ENCODE measurements at places on chromosomes 13 and 19.

DNA sequence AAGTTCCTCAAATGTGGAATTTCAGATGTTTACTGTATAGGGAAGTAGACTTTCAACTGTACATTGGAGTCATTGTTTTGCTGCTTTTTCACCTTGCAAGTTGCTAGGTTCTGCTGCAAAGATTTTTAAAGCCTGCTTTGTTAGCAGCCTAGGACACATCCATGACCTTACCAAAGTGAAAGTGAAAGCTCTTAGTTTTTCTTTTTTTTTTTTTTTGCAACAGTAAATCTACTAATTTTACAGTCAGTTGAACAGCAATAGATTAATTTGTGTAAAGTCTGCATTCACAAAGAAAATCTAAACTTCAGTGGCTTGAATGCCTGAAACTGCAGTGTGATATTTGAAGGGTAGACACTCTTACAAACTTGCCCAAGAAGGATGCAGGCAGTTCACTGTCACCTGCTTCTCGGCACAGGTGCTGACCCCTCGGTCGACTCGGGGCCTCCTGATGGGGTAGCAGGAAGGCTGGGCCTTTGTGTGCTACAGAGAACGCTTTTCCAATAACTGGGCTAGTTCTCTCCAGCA lies 5.0 kb upstream of the MTIF3 start:
- DNase-seq = no peak

DNA sequence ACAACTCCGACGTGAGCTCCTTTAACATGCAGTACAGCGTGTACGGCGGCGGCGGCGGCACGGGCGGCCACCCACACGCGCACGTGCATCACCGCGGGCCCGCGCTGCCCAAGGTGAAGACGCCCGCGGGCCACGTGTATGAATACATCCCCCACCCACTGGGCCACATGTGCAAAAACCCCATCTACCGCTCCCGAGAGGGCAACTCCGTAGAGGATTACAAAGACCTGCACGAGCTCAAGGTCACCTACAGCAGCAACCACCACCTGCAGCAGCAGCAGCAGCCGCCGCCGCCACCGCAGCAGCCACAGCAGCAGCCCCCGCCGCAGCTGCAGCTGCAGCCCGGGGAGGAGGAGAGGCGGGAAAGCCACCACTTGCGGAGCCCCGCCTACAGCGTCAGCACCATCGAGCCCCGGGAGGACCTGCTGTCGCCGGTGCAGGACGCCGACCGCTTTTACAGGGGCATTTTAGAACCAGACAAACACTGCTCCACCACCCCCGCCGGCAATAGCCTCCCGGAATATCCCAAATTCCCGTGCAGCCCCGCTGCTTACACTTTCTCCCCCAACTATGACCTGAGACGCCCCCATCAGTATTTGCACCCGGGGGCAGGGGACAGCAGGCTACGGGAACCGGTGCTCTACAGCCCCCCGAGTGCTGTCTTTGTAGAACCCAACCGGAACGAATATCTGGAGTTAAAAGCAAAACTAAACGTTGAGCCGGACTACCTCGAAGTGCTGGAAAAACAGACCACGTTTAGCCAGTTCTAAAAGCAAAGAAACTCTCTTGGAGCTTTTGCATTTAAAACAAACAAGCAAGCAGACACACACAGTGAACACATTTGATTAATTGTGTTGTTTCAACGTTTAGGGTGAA lies 6.6 kb downstream of the SLITRK5 start:
- no peak for DNase-seq

- DNase-seq = no peak
Measured at GRCh38 chr19:58409010-58409790, 751 bp downstream of the ZNF584 start.

DNA sequence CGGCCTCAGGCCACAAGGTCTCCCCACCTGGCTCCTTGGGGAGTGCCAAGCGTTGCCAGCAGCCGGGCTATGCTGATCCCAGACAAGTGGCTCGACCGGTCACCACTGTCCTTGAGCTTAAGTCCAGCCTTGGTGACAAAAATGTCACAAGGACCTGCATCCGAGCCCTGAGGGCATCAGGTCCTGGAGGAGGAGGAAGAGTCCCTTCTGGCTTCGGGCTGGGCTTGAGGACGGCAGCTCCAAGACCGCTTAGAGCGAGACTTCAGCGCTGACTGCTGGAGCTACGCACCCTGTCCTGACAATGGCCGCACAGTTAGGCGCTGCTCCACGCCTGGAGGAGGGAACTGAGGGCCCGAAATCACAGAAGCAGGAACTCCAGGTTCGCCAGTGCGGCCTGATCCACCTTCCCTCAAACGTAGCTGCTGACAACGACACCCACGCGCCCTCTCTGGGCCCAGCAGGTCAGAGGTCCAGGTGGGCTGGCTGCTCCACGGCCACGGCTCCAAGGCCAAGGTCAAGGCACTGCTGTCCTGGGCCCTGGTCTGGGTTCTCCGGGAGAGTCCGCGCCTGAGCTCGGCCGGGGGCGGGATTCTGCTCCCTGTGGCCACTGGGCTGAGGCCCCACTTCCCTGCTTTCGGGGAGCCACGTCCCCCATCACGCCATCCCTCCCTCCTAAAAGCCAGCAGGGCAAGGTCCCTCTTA lies 7.0 kb downstream of the SBNO2 start:
- no peak for DNase-seq

DNA sequence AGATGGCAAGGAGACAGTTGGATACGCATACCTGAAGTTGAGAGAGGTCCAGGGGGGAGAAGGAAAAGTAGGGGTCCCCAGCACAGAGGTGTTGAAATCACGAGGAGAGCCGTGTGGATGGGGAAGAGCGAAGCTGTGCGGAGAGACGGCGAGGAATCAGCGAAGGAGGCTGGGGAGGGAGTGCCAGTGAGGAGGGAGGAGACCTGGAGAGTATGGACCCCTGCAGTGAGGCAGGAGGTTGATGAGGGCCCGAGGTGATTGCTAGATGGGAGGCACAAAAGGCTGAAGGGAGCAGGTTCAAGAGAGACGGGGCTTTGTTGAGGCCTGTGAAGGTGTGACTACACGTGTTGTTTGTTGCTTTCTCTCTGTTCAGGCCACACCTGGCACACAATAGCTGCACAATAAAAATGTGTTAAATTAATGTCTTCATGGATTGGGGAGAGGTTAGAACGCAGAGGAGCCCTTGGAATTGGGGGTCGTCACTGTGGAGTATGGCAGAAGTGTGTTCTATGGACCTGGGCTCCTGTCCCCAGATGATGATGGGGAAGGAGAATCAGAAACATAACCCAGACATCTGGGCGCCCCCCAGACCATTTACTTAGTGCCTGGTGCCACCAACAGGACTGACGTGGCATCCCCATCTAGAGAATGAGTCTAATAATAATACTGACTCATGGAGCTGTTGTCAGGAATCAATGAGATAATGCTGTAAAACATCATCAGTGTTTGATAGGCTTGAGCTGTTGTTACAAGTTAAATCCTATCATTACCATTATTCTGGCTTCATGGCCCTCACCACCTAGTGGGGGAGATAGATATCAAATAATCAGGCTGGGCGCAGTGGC lies 137.5 kb downstream of the SIPA1L3 start:
- no peak for DNase-seq

DNA sequence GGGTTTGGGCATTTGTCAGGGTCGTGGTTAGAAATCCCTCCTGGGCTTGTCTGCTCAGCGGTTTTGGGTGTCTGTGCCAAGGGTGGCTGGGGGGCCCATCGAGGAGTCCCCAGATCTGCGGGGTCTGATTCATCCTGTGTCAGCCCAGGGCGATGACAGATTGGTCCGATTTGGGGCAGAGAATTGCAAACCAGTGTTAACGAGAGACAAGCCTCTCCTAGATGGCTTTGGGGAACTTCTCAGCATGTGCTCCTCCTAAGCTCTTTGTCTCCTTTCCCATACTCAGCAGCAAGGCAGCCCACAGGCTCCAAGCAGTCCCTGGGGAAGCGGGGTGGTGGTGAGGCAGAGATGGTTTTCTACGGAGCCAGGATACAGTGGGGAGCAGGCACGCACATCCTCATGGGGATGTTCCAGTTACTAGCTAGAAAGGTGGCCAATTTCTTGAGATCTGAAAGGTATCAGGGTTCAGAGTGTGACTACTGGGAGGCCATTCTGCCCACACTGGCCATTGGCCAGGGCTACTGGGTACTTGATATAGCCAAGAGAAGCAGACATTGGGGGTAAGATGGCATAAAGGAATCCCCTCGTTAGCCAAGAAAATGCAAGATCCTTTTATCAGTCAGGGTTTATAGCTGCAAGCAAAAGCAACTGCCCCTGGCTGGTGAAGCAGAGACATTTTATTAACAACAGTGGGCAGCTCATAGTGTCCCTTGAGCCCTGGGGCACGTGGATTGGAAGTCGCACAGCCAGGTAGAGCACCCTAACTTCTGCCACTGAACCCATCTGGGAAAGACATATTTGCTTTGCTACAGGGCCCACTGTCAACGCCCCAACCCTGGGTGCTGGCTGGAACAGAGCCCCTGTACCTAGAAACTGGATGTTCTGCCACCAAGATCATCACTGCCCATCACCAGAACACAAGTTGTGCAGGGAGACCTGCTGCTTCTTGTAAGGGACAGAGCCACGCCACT lies 63.6 kb downstream of the RGCC start:
- no peak for DNase-seq

- no peak for DNase-seq
Measured at GRCh38 chr13:114123876-114124275, 8.5 kb downstream of the RASA3 start.

DNA sequence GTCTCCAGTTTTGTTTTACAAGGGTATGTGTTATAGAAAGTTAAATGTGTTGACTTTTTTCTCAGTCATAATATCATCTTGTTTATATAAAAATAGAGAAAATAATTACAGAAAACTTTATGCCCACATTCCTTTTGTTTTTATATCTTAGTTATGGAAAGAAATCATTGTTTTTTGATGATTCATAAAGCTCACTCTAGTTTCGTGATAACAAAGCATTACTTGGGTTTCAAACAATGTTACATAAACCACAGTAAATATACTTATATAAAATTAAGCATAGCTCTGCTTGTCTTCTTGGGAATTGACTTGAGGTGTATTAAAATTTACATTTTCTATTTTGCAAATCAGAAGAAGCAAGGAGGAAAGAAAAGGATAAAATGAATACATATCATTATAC lies 111.8 kb downstream of the SGCG start:
- DNase-seq = no peak

DNA sequence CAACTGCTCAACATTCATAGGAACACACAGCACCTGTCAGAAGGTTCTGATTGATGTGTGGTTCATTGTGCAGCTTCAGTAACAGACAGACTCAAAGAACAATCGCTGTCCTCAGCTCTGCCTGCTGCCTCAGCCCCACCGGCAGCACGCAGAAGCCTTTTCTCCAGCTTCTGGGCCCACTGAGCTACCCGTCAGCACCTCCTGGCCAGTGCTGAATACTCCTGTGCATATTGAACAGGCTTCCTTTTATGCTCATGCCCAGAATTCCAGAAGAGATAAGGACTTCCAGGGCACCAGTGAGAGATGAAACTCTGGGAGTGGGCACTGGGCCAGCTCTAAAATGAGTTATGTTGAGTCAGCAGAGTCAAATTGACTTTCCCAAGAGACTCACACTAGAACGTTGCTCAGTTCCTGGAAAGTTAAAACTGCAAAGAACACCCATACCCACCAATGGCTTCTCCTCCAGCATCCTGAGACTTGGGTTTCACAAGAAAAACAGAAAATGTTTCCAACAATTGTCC lies 119.3 kb downstream of the COL4A1 start:
- no peak for DNase-seq

DNA sequence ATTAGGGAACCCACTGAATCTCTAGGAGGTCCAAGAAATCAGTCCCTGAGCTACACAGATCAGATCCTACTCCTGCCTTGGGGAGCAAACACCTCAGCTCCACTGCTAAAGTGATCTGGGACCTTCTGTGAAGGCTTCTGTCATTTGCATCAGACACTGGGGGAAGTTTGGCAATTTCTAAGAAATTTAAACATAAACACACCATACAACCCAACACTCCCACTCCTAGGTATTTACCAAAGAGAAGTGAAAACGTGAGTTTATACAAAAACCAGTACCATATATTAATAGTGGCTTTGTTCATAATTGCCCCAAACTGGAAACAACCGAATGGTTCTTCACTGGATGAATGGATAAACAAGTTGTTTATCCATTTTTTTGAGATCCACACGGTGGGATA lies 7.3 kb upstream of the TYROBP start:
- DNase-seq = no peak

- DNase-seq = no peak
Measured at GRCh38 chr13:22120646-22121045, 449.8 kb downstream of the FGF9 start.

DNA sequence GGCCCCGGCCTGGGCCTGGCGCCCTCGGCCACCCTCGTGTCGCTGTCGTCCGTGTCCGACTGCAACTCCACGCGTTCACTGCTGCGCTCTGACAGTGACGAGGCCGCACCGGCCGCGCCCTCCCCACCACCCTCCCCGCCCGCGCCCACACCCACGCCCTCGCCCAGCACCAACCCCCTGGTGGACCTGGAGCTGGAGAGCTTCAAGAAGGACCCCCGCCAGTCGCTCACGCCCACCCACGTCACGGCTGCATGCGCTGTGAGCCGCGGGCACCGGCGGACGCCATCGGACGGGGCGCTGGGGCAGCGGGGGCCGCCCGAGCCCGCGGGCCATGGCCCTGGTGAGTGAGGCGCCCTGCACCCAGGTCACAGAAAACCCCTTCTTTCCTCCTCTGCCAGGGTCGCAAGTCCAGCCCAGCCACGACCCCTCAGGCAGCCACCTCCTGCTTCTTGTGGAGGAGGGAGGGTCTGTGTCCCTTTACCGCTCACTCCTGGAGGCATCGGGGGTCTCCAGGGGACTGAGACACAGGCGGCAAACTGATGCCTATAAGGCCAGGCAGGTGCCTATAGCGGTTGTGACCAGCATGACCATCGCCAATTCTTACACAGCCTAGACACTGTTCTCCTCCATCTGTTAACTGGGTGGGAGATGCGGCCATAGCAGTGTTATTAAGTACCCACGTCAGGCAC lies 4.2 kb downstream of the TTC9B start:
- no peak for DNase-seq

GRCh38 chr13:102935896-102936321 lies 90.1 kb downstream of the ERCC5 start:
- no peak for DNase-seq

DNA sequence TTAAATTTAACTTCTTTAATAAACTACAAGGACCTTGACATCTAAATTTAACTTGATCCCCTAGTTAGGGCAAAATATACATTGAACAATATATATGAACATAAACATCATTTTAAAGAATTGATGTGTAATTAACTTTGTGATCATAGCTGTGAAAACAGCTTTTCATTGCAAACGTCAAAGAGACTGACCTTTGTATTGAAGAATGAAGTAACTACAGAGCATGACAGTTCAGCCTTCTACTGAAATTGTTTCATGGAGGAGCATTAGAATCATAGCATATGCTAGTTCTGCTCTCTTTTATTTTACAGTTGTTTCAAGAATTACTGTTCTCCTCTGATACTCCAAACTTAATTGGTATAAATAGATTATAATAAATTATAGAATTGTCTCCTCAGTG lies 123.4 kb upstream of the PRR20A start:
- DNase-seq = no peak
